ENCODE measurements at places on chromosomes 4 and X.

DNA sequence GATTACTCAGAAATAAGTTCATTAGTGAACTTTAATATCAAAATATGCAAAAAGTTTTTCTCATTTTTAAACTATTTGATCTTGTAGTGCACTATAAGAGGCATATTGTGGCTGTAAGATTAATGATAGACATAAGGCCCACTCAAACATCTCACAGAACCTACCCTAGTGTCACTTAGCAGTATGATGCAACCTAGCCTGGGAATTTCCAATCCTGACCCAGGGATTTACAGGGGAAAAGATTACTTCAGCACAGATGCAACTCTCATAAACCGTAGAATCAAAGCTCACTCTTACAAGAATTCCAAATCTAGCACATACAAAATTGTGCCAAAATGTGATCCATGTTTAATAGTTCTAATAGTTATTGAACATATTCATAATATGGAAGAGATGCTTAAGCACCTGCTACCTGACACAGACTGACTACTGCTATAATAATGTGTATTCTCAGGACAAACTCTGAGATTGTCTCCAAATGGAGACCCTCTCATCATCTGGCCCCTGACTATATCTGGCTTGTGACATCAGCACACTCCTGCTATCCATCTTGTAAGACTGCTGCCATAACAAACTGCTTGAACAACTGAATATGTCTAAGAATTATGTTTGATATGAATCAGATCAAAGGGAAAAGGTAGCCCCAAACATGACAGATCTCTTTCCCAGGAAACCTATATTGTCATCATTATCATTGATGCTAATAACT, 271.9 kb downstream of the PABPC4L start:
- DNase-seq = no peak

DNA sequence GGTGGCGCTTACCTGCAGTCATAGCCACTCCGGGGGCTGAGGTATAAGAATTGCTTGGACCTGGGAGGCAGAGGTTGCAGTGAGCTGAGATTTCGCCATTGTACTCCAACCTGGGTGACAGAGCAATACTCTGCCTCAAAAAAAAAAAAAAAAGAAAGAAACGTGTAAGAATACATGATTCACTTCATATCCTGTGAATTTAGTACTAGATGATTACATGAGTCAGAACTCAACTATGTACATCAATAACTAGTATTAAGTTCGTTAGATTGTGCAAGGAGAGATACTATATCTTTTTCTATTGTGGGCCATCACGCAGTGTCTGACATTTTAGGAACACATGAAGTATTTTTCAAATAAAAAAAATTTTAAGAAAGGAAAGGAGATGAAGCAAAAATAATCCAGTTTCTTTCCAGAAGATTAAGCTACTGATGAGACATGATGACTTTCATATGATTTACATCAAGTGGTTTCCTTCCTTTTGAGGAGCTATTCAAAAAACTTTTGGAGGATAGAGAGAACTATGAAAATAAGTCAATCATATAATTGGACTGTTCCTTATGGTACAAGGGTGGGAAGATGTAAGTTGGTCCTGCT, 64.7 kb upstream of the EXOC1L start:
- no peak for DNase-seq

GRCh38 chr4:53644607-53645006, 53.3 kb upstream of the LNX1 start:
- no peak for DNase-seq

- peak; percentile 31 for DNase-seq
These were observed 244.2 kb upstream of the MAB21L2 start for GRCh38 chr4:150337734-150338133.

DNA sequence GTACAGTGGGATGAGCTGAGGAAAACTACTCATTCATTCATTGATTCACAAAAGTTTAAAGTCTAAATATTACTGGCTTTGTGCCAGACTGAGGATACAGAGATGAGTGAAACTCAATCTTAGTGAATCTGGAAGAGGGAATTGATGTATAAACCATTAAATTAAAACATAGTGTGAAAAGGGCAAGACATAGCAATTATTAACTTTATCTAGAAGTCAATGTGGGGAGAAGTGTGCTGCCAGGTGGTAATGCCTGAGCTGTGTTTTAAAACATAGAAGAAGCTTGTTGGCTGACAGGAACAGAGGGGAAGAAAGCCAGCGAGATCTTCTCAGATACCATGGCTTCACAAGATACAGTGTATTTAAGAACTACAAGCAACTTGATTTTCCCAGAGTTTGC, 153.4 kb downstream of the BMPR1B start:
- no peak for DNase-seq

DNA sequence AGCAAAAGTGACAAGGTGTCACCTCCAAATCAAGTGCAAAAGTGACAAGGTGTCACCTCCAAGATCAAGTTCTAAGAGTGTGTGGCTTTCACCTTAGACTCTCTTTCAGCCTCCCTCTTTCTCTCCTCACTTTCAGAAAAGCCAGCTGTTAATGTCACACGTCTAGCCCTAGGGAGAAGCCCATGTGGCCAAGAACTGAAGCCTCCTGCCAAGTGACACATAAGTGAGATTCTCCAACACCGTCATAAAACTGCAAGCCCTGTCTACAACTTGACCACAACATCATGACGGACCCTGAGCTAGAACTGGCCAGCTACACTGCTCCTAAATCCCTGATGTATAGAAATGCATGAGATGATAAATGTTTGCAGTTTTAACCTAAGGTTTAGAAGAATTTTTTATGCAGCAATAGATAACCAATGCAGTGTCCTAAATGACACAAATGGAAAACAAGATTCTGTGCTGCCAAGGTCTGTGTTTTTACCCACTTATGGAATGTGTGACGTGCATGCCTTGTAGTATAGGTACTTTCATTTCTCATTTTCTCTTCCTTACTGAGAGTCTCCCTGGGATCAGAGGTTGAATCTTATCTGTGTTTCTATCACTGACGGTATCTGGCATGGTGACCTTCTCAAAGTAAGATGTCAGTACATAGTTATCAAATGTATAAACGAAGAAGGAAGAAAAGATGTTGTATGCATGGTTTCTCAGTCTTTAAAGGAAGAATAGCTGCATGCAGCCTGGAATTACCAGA, 25.0 kb downstream of the NLGN4X start:
- no peak for DNase-seq

DNA sequence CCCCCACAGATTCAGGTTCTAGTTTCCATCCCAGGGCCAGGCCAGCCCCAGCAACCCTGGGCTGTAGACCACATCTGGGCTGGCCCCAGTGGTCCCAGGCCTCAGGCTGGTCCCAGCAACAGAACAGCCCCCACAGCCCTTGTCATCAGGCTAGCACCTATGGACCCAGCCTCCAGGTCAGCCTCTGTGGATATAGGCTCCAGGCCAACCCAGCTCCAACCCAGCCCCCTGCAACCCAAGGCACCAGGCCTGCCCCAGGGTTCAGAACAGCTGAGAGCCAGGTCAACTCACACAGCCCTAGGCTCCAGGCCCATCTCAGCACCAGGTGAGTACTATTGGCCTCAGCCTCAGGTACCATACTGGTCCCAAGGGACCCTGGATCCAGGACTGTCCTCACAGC, 155.3 kb downstream of the PWWP3B start:
- no peak for DNase-seq

DNA sequence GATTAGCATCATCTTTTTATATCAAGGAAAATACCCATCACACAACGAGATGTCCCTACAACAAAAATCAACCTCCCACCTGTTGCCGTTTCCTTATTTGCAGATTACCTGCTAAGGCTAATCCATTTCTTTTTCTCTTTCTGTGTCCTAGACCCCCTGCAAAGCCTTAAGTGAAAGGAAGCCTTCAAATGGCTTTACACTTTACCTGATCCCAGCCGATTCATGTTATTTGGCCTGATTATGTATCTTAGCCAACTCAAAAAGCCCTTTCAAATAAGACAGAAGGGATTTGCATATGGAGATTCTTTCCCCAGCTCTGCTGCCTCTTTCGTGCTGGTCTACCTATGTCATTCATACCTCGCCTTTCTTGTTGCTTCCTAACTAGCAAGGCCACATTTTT, 14.4 kb downstream of the ABCG2 start:
- DNase-seq = no peak

DNA sequence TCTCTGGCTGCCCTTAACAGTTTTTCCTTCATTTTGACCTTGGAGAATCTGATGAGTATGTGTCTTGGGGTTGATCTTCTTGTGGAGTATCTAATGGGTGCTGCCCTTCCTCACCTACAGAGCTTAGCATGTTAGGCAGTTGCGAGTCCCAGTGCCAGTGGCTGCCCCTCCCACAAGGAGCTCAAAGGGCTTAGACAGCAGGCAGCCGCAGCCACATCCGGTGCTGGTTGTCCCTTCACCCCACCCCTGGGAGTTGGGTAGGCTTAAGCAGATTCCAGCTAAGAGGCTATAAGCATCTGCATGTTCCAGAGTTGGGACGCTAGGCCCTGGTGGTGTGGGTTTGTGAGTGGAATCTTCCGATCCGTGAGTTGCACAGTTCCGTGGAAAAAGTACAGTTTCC, 322.1 kb upstream of the ARX start:
- DNase-seq = no peak

GRCh38 chr4:107778784-107779530, 45.8 kb upstream of the SGMS2 start:
- DNase-seq = no peak

- no peak for DNase-seq
These were observed 103.8 kb upstream of the ATP6AP2 start for GRCh38 chrX:40476958-40477357.

- DNase-seq = peak; percentile 21
These were observed 27.0 kb downstream of the MAGEE1 start for GRCh38 chrX:76454456-76454927.

DNA sequence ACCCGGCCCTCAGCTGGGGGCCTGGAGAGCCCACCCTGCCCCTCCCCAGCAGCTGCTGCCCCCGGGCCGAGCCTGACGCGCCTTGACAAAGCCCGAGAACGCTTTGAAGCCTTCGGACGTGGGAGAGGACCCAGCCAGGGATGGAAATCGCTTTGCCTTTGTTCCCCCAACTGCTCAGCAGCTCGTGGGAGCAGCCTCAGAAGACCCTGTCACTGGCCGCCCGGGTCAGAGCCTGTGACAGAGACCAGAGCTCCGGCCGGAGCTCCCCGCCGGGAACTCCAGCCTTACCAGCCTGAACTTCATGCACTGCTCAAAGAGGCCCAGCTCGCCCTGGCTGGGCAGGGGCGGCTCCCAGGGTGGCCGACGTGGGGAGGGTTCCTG, 2.6 kb upstream of the SLC6A8 start:
- DNase-seq = no peak

DNA sequence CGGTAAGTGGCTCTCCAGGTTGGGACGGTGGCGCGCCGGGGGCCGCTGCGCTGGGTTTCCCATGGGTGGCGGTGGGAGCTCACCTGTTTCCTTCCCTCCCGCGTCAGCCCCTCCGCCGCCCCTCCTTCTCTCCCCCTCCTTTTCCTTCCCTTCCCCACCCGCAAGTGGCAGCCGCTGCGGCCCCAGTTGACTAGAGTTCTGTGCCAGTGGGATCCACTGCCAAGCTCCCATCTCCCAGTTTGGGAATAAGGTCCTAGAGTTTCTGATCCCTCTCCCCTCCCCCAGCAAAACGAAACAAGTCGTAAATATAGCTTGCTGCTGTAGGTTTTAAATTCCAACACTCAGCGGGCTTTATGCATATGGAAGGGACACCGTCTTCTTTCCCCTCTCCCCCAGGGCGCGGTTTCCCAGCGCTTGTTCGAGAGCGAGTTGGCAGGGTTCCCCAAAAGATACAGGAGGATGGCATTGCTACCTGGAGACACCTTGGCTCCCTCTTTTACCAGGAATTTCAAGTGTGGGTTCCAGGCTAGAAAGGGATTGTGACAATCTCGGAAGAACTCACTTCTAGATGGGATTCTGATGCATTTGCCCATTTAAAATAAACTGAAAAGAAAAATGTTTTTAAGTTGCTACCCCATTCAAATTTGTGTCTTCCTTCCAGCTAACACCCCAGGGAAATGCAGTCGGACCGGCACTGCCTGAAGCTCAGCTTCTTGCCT, 1.2 kb downstream of the TLL1 start:
- DNase-seq = peak; percentile 6

DNA sequence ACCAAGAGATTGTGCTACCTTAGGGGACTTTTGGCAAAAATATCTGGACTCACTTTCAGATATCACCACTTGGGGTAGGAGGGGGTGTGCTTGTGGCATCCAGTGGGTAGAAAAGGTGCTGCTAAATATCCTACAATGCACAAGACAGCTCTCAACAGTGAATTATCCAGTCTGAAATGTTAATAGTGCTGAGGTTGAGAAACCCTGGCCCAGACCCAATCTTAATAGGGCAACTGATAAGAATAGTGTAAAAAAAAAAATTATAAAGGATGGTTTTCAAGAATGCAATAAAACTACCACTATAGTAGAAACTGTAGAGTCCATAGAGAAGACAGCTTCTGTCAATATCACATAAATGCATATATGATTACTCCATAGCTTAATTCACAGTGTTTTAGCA, 185.5 kb downstream of the ZNF330 start:
- DNase-seq = no peak

DNA sequence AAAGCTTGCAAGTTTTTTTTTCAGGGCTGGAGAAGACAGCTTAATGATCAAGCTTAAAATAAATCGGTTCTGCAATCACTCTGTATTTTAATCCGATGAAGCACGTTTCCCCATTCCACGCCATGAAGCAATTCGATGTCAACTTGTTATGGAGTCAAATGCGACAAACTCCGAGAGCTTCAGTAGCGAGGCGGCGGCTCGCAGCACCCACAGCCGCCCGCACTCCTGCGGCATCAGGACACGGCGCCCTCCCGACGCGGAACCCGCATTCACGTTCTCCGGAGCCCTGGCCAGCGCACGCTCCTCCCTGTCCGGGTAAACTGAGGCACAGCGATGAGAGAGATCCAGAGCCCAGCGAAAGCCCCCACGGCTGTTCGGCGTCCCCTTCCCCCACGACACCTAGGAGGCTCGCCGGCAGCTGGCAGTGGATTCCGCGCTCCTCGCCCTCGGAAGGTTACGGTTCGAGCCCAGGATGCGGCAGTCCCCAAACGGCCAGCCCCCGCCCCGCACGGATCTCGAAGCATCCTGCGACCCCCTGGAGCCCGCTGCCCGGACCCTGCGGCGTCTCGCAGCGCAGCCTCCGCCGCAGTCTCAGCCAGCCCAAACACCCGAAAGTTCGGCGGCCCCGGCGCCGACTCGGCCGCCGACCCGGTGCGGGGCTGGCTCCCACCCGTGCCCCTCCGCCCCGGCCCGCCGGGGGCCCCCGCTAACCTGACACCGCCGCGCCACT, 507 bp downstream of the MFAP3L start:
- DNase-seq = peak; percentile 15

DNA sequence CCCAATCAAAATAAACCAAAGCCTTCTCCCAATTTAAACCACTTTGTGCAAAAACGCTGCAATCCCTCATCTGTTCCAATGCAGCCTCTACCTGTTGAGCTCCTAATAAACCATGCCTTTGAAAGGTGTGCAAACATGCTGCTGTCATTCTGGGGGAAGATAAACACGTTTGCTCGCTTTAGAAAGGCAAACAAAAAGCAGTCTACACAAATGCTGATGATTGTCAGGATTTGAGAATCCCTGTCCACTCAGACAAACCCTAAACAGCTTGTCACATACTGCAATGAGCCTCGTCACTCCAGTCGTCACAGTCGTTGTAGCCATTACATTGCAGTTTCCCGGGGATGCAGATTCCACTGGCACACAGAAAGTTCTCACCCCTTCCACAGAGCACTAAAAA, 145.2 kb downstream of the CORIN start:
- no peak for DNase-seq

GRCh38 chr4:98903561-98903960, 25.4 kb downstream of the EIF4E start:
- DNase-seq = no peak

- no peak for DNase-seq
These were observed 26.7 kb upstream of the SORBS2 start for GRCh38 chr4:185838514-185839193.

Measured in AG20443 (cell line).